NCI-H510A (cell line): ENCODE measurements at places on chromosomes 4 and X.
A peak's percentile ranks its signal among the peaks of the same experiment; 100 is the strongest.

GRCh38 chr4:8284391-8284790 lies 14.8 kb downstream of the HTRA3 start:
- DNase-seq = no peak

DNA sequence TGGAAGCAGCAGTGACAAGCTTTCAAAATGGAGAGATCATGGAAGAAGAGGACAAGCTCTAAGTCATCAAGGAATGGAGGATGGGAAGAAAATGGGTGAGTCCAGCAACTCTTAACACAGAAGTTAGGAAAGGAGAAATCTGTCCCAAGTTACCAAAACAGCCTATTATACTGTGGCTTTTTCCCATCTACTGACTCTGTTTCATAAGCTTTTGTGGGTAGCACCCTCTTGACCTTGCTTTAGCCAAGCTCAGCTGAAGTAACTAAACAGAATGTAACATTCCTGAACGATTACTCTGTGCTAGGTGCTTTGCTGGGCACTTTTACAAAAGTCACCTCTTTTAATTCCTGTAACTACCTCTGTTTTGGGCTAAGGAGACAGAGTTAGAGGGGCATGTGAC lies 54.9 kb downstream of the MAP7D2 start:
- no peak for DNase-seq

GRCh38 chr4:40986375-40986774 lies 228.0 kb downstream of the APBB2 start:
- DNase-seq = no peak

- peak; percentile 15 for DNase-seq
Measured at GRCh38 chr4:52659722-52660261, 691 bp upstream of the USP46 start.

DNA sequence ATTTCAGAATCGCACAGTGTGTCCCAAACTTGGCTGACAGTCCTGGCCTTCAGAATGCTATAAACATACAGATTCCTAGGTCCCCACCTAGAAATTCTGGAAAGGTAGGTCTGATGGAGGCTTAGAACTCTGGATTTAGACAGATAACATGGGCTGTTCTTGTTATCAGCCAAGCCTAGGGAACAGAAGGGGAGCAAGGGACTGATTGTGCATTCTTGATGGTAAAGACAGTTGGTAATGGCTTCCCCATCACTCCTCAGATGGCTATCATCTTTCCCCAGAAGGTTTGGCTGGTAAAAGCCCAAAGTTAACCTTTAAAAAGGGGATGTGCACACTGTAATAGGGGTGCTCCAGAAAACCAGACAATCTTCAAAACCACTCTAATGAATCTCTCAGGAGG lies 35.7 kb downstream of the DIPK2B start:
- DNase-seq = no peak

DNA sequence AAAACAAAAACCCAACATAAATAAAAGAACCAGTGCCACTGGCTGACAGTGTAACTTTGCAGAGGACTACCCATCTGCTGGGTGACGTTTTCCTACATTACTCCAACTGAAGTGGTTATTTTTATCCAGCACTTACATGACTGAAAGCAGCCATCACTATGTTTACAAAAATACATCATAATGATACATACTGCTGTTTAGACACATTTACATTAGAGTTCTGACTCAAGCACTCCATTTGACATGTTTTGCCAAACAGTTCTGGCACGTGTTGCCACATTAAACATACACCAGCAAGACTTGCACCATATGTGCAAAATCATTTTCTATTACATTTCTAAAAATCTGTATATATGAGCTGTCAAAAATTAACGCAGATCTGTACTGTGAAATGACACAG lies 39.6 kb downstream of the BEND4 start:
- DNase-seq = no peak

DNA sequence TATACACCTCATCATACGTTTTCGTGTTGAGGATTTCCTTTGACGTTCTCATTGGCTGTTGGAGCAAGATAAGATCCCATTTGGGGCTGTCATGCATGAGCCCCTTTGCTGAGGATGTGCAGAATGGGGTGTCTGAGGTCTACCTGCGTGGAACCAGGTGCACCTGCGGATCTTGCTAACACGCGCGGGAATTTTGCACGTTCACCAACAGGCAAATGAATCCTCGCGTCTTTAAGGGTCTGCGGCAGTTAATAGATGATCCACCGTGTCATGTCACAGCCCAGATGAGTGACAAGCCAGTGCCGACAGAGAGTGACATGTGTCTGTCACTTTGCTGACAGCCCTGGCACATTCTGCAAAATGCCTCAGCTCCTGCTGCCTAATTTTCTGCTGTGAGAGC lies 56.3 kb upstream of the SHOX start:
- DNase-seq = no peak

GRCh38 chr4:53592686-53593501 lies 1.6 kb upstream of the LNX1 start:
- DNase-seq = peak; percentile 93

DNA sequence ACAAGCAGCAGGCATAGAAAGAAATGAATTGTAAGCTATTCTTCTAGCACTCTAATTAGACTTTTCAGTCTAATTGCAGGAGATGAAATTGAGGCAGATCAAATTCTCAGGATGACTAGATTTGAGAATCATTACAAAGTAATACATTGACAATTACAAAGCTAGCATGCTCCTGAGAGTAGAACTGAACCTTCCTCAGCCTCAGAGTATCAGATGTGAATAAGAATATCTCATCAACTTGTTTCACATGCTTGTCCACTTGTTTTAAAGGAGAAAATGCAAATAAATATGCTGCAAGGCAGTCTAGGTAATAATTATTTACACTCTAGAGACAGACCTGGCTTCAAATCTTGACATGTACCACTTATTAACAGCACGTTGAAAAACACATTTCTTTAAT lies 491.0 kb upstream of the MAGEB2 start:
- DNase-seq = no peak

- no peak for DNase-seq
Measured at GRCh38 chr4:187687697-187688096, 307.9 kb upstream of the ZFP42 start.

DNA sequence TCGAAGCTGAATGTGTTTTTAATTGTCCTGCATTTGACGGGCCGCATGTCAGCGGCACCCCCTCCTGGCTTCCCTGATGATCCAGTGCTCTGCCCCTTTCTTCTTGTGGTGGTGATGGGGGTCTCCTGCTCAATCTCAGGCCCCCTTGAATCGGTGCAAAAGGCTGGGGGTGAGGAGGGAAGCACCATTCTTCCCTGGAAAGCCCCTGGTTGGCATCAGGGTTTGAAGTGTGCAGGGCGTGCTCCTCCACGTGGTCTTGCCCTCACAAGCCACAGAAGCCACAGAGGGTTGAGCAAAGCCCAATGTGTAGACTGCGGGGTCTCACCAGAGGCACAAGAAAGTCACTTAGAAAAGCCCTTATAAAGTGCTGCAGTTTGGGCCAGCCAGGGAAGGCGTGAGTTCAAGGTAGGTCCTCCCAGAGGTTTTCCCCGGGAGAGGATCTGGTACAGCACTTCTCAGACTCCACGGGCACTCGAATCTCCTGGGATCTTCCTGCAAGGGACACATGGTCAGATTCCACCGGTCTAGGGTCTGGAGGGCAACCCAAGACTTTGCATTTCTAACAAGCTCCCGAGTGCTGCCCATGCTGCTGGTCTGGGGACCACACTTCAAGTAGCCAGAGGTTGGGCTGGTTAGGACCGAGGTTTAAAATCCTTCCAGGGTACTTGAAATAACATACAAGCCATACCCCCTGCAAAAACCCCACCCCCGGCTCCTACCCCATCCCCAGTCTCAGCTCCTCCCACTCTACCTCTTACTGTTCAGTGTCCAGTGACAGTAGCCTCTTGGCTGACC lies 35.1 kb downstream of the PSAPL1 start:
- DNase-seq = no peak

- no peak for DNase-seq
Measured at GRCh38 chr4:139704915-139705485, 39.4 kb downstream of the MGST2 start.

- DNase-seq = no peak
Measured at GRCh38 chrX:121102101-121102500, 54.7 kb downstream of the GLUD2 start.

- no peak for DNase-seq
Measured at GRCh38 chrX:72305286-72306084, at the start of gene CITED1. Gene CITED1 (minus strand): TSS chrX:72305914. CDS start chrX:72302869, 3,045 bp downstream.

- no peak for DNase-seq
Measured at GRCh38 chr4:83071116-83071515, 36.1 kb downstream of the COPS4 start.

DNA sequence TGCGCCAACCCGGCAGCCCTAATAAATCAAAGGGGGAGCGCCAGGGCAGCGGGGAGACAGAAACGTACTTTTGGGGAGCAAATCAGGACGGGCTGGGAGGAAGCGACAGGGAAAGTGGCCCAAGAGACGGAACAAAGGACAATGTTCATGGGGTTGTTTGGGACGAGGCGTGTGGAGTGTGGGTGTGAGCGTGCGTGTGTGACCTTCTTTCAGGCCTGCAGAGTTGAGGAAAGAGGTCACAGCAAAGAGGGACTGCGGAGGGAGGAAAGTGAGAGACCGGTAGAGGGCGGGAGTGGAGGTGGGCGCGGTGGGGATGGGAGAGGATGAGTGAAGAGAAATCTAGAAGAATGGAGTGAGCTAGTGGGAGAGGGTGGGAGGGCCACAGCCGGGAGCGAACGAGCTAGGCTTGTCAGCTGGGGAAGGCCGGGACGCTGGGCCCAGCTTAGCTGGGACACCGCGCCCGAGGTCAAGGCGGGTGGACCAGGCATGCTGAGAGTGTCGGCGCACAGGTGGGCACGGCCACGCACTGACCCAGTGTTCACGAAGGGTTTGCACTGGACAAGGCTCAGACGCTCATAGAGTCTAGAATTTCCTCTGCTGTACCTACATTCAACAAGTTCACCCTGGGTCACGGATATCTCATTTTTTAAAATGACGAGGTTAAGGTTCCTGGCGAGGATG lies 14.7 kb upstream of the PITX2 start:
- no peak for DNase-seq

DNA sequence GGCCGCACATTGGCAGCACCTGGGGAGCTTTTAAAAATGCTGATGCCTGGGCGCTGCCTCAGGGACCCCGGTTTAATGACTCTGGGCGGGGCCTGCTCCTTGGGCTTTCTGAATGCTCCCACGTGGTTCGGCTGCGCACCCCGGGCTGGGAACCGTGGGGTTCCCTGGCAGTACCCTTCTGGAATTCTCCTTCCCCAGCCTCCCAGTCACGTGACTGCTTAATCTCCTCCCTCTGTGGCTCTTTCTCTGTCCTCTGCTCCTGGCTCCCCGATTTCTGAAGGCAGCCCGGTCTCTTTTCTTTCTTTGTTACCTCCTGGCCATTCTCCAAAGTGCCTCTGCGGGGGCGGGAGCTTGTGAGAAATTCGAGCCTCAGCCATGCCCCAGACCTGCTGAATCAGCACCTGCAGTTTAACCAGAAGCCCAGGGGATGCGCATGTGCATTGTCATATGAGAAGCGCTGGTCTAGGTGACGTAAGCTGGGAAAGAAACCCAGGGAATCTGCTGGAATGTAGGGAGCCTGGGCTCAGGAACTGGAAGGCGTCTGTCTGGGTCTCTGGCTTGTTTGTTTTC lies 16.6 kb downstream of the CLCN4 start:
- DNase-seq = peak; percentile 56

DNA sequence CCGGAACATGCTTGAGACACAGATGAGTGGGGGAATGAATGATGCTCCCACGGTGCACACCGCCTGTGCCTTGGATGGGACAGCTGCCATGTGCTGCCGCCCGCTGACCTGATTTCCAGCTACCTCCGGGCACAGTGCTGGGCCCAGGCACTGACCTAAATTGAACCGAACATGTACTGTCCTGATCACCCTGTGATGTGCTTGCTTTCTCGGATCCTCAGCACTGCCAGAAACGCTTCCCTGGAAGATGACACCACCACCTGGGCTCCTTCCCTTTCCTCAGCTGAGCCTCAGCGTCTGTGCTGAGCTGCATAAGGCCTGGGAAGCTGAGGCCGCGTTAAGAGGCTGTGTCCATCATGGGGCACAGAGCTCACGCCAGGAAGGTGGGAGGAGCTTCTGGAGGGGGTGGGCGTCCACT lies 39.3 kb upstream of the MXD4 start:
- no peak for DNase-seq

GRCh38 chrX:128961290-128961689 lies 562.0 kb downstream of the SMARCA1 start:
- DNase-seq = no peak

DNA sequence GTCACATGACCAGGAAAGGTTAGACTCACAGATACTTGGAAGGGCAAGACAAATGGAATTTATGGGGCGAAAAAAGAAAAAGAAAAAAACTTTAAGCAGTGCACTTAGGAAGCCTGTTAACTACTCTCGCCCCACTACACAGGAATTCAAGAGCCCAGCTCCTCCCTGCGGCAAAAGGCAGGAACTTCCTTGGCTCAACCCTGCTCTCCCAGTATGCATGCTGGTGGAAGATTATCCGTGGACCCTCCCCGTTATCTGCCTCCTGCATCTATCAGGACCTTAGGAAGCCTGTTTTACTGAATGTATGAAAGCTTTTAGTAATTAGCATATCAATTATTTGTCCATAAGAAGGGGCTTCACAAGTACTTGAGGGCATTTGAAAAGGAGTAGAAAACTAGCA lies 40.1 kb upstream of the RPA4 start:
- DNase-seq = no peak

GRCh38 chrX:42920752-42921151 lies 142.8 kb upstream of the PPP1R2C start:
- no peak for DNase-seq

GRCh38 chrX:13487731-13488505 lies 81.5 kb upstream of the EGFL6 start:
- no peak for DNase-seq

DNA sequence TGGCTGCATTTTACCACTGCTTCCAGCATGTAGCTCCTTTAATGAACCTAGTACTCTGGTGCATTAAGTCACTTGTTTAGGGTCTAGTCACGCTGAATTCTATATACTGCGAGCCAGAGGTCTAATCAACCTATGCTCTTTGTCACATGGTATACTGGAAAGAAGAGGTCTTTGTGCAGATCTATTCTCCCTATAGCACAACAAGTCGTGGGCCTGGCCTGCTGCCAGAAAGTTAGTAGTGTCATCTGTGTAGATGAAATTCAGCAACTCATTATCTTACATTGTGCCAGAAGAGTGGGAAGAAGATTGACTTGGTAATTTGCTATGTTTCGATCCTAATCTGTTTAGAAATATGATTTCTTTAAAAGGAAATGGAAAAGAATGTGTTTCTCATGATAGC lies 80.8 kb downstream of the AWAT2 start:
- no peak for DNase-seq

GRCh38 chrX:129781134-129781672 lies 1.5 kb downstream of the SASH3 start:
- DNase-seq = no peak

- DNase-seq = no peak
Measured at GRCh38 chrX:110414679-110415439, 56.2 kb downstream of the RTL9 start.

DNA sequence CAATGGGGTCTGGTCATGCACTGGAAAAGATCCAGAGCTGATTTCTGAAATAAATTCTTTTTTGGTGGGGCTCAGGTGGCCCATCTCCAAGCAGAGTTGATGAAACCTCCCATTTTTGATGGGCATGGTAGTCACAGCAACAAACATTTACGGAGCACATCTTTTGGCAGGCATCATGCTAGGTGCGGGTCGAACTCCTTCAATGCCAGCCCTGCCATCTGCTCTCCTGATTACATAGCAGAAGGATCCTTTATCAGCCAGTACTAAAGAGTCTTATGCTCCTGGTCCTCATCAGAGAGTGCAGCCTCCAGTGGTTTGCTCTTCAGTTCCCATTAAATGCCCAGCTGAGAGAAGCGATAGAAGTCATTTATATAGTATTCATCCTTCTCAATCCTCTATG lies 121.7 kb downstream of the GRXCR1 start:
- DNase-seq = no peak
